ENCODE measurements at places on chromosomes 3 and 15.

GRCh38 chr15:36271048-36271447 lies 308.4 kb upstream of the CDIN1 start:
- no peak for ATAC-seq

- peak; percentile 65 for ATAC-seq
Measured at GRCh38 chr3:195033531-195034091, 237.3 kb downstream of the XXYLT1 start.

- ATAC-seq, result no peak
Measured at GRCh38 chr3:183275418-183275817, 22.4 kb downstream of the B3GNT5 start.

DNA sequence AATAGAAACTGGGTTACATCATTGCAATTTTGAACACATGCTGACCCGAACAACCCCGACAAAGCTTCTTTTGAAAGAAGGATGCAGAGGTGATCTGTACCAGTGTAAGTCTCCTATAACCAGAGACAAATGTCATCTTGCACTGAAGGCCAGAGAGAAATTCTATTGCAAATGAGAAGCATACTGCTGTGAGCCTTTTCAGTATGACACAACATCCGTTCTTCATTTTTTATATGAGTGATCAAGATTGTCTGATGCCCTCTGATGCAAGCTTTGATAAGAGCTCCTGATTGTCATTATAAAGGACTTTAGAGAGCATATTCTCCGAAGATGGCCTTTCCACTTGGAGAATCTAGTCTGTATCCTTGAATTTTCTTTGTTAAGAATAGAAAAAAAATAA lies 36.9 kb downstream of the PCOLCE2 start:
- ATAC-seq, result no peak

DNA sequence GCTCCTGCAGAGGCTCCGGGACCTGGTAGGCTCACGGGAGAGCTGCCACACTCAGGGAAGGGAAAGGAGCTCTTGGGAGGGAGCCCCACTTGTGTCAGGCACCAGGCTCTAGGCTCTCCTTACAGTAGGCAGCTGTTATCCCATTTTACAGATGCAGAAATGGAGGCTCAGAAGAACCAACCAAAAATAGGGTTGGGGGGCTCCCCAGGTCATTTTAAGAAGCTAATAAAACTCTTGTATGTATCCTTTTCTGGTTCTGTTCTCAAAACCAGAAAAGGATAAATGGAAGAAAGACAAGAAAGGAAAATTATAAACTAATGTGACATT lies 23.5 kb upstream of the GP9 start:
- no peak for ATAC-seq

DNA sequence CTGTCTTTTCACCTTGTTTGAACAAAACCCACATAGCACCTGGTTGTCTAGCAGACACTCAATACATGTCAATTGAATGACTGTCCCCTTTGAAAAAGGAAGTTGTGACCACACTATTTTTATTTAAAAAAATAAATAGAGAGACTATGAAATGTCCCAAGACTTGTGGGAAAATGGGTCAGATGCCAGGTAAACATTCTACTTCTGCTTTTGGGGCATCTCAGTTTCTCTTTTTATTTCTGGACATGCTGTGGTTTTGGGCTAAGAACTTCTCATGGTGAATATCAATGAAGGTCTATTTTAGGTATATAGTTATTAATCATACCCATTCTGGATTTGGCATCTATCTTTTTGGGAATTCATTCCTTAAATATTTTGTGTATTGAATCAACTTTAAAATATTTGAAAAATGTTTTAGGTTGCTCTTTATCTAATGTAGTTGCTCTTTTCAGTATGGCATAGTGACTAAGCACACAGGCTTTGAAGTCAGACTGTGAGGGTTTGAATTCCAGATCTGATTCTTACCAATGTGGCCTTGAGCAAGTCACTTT lies 4.4 kb downstream of the TMEM45A start:
- no peak for ATAC-seq

DNA sequence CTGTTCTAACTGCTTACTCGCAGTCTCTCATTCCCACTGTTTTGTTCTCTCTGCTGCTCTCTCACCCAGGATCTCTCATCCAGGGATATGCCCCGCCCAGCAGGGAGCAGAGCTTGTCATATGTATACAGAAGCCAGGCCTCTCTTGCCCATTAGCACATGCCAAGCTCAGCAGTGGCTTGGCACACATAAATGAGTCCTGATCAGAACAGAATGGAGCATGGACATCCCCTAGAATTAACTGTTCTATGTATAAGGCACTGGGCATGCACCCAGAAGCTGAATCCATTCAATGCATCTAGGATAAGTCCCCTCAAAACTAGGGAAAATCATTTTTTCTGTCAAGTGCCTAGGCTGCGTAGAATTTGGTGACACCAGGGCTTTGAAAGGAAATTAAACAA lies 61.6 kb downstream of the IGSF11 start:
- no peak for ATAC-seq

GRCh38 chr15:93111451-93111850 lies 22.4 kb upstream of the RGMA start:
- ATAC-seq, result no peak

DNA sequence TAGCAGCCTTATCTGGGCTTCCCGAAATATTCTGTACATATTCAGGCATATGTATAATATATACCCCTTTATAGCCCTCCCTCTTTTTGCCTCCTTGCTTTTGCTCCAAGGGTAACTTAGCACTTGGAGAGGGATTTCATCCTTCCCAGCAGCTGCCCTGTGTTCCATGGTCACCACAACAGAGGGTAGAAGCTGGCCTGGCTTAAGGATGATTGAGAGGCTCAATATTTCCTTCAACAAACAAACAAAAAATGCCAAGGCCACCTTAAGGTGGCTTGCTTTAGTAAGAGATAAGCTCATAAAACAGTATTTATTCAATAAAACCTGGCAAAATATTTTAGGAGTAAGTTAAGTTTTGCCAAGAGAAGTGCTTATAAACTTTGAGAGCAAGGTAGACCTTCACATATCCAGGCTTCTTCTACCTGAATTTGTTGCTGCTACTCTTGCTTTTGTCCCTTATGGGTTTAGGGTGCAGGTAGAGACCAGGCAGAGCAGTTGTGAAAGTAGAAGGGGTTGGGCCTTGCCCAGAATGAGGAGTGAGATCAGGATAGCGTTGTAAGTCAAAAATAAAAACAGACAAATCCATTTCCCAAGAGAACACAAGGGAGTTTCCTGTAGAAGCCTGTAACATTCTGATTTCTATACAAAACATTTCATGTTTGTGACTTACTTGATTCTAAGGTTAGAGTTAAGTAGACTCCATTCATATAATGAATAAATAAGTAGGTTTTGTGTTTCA lies 52.7 kb upstream of the ATOSA start:
- ATAC-seq, result no peak

DNA sequence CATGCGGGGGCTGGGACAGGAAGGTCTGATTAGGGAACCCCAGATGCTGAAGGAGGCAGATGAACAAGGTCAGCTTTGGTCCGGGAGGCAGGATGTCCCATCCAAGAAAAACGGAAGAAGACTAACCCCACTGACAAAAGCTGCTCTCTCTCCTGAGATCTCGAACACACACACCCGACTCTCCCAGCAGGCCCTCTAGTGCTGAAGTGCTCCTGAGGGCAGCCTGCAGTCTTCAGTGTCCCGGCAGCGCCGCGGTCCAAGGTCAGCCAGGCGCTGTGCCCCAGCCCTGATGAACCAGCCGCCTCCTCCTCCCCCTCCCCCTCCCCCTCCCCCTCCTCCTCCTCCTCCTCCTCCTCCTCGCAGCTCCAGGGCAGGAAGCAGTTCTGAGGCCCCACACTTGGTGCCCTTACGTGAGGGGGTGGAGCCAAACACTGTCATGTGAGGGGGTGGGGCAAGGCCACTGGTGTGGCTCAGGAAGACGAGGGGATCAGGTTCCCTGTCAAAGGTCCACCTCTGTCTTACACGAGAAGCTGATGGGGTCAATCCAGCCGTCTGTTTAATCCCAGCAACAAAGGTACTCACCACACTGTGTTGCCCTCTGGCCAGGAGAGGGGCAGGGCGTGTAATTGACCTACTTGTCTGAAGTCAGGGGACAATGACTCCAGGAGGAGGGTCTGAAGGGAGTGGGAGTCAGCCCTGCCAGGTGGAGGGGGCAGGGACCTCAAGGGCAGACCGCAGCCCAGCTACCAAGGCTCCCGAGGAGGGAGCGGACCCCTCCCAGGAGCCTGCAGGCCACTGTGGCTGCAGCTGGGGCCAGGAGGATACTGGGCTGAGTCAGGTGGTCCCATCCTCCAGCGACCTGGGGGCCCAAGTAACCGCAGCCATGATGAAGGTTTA lies 34.3 kb downstream of the PRR23E start:
- no peak for ATAC-seq
